Smooth muscle cell of the umbilical artery (primary cell): ENCODE measurements at places on chromosomes 6 and 20. TPM values are rescaled to one million over a fixed set of nuclear protein-coding genes. Genes with fewer than 3 reads are reported as not detected.

PNPLA1 gene
- total RNA-seq = 0.05 TPM in 1 of 2 replicates, not detected in the other

TNNC2 gene
- total RNA-seq = not detected in 2 replicates

FAM83D gene
- total RNA-seq = 2.1 and 11.9 TPM in 2 replicates

TAGAP gene
- total RNA-seq = not detected in 2 replicates

TXNDC5 gene
- total RNA-seq = 1,030 and 2,073 TPM in 2 replicates

SLC24A3 gene
- 6.5 and 25.3 TPM in 2 replicates for total RNA-seq

SLC22A7 gene
- not detected in 2 replicates for total RNA-seq

SLC22A2 gene
- 0.23 and 3.0 TPM in 2 replicates for total RNA-seq

SYCP2L gene
- total RNA-seq = 0.05 and 0.59 TPM in 2 replicates

DEFB112 gene
- total RNA-seq = not detected in 2 replicates

PCSK2 gene
- total RNA-seq = not detected in 2 replicates

TFAP2C gene
- total RNA-seq = not detected in 2 replicates

KIF6 gene
- 0.30 and 0.55 TPM in 2 replicates for total RNA-seq

NKX2-2 gene
- not detected in 2 replicates for total RNA-seq

DUSP22 gene
- 18.1 TPM in 2 replicates for total RNA-seq

GMNN gene
- 10.1 and 17.5 TPM in 2 replicates for total RNA-seq

NOL7 gene
- 51.7 and 59.7 TPM in 2 replicates for total RNA-seq

COL9A1 gene
- not detected in 2 replicates for total RNA-seq
